ENCODE measurements at places on chromosomes 13 and 19. TPM values are rescaled to one million over a fixed set of nuclear protein-coding genes. Genes with fewer than 3 reads are reported as not detected.

DNA sequence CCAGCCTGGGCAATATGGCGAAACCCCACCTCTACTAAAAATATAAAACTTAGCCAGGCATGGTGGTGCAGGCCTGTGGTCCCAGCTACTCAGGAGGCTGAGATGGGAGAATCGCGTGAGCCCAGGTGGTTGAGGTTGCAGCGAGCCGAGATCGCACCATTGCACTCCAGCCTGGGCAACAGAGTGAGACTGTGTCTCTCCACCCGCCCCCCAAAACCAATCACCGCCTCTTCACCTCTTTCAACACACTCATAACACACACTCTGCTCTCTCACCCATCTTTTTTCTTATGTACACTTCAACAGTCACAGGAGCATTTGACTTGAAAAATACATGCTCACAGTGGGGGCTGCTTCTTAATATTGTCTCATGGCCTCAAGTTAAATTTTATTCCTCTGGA, 76.8 kb downstream of the ESD start:
- DNase-seq: no peak

- DNase-seq: no peak
These were observed 89.7 kb upstream of the MCF2L start for GRCh38 chr13:112879283-112879833.

The SERPINE3 gene
- polyA plus RNA-seq: 0.79 TPM

The LGALS14 gene
- not detected for polyA plus RNA-seq

The AP1M1 gene
- polyA plus RNA-seq: 54.5 TPM

GRCh38 chr13:50513300-50513877, 330.1 kb downstream of the DLEU7 start:
- no peak for DNase-seq
